Activated effector memory CD4-positive, alpha-beta T cell treated with Interleukin-2 at 50 U/mL for 16 hours (primary cell): ENCODE measurements at places on chromosomes 3 and 15.

DNA sequence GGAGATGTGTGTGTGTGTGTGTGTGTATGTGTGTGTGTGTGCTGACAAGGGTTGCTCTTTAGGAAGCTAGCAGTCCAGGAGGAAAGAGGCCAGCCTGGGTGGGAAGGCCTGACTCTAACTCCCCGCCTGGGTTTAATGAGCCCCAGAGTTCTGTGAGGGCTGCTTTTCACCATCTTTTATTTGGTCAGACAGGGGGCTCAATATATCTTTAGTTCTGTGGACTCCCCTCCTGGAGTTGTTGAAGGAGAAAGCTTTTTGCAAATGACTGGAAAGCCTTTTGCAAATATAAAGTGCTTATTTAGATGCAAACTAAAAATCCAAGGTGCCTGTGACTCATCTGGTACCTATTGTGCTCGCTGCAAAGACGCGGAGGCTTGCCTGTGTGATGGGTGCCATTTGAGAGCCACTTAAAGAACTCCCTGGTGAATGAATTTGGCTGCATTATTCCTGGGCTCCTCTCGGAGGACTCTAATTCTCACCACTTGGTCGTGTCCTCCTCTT is 24.5 kb downstream of the DRD3 start:
- no peak for DNase-seq

DNA sequence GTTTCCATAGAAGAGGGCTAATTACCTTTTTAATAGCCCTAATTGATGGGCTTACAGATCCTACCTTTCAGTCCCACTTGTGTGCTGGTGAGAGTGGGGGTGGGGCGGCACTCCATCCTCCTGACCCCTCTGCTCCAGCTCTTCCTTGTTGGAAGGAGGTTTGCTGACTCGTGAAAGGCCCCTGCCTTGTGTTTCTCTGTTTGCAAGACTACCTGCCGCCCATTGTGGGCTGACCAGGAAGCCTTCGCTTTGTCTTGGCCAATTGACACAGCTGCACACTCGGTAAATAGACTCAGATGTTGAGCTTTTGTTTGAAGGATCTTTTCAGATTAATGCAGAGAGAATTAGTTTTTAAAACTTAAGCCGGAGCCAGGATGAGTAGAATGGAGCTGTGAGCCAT is 197.3 kb upstream of the HES1 start:
- DNase-seq: no peak

DNA sequence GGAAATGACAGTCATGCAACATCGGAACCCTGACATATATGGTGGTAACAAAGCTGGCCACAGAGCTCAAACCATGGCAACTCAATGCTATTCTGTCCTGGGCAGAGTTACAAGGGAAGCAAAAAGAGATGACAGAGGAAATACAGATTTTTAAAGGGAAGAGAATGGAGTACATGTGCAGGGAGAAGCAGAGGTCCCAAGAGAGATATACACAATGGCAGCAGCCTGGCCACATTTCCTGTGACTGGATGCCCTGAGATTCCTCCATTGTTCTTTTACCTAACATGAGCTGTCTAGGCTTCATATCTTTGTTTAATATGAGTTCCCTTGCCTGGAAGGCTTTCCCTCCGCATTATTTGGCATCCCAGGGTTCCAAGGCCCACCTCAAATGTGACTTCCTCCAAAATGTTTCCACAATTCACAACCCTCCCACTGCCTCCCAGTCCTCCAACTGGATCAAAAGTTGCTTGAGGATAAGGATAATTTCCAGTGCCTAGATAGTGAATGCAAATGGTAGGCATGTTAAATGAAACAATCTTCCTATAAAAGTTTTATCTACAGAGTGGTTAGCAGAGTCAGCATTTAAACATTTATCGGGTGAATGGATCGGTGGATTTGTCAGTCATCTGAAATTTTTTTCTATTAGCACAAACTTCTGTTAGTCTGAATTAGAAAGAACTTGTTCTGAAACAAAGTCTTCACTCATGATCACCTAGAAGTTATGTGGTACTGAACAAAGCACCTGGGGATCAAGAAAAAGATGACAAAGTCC is 86.2 kb downstream of the DHX30 start:
- no peak for DNase-seq

GRCh38 chr3:14154276-14154675 is 24.1 kb downstream of the XPC start:
- DNase-seq: no peak

- no peak for DNase-seq
Measured at GRCh38 chr3:51954105-51954504, 1.1 kb upstream of the GPR62 start.

DNA sequence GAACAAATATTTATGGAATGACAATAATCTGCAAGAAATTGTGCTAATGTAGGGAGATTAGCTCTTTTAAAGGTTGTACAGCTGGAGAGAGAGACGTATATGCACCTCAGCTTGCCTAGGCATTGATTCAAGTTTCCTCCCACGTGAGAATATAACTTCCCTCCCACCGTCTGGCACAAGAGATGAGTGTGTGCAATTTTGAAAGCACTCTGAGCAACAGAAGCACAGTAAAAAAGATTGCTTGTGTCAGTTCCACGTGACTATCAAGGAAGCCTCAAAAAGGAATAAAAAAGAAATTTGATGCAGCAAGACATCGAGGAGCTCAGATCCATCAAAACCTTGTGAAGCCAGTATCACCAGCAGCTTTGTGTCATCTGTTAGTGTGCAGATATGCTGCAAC is 435.3 kb downstream of the TUSC7 start:
- no peak for DNase-seq

GRCh38 chr3:16728770-16729745 is 123.8 kb upstream of the DAZL start:
- DNase-seq: no peak
